ENCODE measurements at places on chromosomes 3 and 15.

DNA sequence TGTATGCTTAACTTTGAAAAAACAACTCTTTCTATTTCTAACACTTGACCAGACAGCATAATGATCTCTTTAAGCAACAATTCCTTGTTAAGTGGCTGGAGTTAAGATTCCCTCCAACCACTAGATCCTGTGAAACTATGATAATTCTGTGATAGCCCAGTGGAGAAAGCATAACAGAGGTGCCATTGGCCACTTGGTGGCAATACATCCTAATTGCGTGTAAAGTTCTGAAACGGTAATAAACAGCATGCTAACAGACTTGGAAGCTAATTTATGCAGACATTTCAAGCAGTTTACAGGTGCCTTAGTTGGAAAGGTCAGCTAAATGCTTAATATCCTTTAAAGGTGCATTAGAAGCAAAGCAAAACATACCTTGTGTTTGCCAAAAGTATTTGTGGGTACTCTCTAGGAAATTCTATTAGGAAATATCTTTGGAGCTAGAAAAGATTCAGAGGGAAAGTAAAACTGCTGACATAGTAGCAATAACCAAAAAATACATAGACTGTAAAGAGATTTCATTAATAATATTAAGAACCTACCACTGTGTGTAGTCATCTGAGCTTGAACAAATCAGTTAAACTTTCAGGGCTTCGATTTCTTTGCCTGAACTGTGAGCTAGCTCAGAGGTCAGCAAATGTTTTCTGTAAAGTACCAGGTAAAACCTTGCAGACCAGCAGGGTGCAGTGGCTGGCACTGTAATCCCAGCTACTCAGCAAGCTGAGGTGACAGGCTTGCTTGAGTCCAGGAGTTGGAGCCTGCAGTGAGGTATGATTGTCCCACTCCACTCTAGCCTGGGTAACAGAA is 19.0 kb upstream of the CSTA start:
- DNase-seq, result no peak

DNA sequence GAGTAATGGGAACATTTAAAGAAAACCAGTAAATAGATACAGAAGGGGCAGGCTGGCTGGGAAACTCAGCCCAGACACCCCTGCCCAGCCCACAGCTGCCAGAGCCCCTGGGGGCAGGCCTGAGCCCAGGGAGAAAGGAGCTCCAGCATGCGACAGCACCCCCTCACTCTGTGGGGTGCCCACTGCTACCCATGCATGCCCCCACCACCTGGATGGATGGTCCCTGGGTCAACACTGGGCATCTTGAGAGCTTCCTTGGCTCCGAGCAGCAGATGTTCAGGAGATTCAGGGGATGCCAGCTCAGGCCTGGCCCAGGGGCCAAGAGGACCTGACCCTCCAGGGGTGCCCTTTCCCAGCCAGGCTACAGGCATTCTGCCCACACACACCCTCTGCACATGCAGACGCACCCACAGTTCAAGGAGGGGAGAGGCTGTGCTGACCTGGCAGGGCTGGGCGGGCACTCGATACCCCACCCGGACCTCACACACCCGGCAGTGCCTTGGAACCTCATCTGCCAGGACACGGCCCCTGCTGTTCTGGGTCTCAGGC is 31.5 kb downstream of the PTH1R start:
- no peak for DNase-seq

DNA sequence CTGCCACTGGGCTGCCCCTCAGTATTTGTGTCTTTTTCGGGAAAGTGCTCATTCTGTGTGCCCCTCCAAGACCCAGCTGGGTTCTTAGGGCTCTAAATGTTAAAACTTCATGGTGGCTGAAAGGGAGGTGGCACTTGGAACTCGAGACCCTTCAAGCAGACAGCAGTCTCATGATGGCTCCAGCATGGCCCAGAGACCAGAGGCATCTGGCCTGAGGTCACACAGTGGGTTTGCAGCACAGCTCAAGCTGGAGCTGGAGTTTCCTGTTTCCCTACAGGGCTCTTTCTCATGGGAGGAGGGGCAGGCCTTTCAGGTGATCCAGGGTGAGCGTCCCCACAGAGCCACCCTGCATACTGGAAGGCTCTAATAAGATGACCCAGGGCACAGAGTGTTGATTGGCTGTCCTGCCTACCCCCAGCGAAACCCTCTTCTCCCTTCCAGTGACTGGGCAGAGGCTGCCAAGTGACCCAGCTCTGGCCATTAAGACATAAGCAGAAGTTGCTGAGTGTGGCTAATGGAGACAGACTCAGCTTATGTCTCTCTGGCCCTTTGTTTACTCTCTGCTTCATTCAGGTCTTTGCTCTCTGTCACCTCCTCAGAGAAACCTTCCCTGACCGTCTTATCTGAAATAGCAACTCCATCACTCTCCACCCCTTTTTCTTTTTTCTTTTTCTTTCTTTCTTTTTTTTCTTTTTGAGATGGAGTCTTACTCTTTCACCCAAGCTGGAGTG is 166.6 kb upstream of the SMAD3 start:
- no peak for DNase-seq

DNA sequence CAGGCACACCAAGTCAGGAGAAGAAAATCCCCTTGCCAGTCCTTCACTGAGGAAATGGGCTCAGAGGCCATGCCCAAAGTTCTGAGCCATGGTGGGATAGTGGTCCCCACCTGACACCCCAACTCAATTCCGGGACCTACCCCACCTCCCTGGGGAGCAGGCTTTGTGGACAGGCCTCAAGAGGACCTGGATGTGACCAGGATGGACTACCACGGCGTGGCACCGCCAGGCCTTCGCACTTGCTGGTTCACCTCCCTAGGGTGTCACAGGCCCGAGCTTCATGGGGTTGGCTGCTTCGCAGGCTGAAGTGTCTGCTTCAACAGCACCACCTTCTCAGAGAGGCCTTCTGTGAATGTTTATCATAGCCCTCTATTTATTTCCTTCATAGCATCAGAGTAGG is 31.7 kb downstream of the POC1A start:
- DNase-seq, result no peak

DNA sequence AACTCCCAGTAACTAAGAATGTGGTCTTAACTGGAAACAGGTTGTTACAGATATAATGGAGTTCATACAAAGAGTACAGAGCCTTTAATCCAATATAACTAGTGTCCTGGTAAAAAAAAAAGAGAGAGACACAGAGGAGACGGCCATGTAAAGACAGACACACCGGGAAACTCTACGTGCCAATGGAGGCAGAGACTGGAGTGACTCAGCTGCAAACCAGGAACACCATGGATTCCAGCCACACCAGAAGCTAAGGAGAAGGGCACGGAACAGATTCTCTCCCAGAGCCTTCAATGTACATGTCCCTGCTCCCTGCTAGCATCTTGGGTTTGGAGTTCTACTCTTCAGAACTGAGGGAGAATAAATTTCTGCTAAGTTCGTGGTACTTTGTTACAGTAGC is 4.5 kb downstream of the RNF168 start:
- DNase-seq, result peak; percentile 41

GRCh38 chr3:183439515-183439914 is 11.1 kb upstream of the MCF2L2 start:
- DNase-seq, result no peak

DNA sequence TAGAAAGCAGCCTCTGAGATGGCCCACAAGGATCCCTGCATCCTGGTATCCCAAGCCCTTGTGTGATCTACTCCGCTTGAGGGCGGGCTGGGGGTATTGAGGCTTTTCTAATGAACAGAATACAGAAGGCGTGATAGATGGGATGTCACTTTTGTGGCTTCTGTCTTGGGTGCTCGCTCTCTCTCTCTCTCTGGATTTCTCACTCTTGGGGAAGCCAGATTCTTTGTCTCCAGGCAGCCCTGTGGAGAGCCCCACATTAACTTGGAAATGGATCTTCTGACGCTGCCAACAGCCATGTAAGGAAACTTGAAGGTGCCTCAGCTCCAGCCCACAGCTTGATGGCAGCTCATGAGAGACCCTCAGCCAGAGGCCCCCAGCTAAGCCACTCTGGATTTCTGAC is 26.9 kb upstream of the SEC62 start:
- no peak for DNase-seq

DNA sequence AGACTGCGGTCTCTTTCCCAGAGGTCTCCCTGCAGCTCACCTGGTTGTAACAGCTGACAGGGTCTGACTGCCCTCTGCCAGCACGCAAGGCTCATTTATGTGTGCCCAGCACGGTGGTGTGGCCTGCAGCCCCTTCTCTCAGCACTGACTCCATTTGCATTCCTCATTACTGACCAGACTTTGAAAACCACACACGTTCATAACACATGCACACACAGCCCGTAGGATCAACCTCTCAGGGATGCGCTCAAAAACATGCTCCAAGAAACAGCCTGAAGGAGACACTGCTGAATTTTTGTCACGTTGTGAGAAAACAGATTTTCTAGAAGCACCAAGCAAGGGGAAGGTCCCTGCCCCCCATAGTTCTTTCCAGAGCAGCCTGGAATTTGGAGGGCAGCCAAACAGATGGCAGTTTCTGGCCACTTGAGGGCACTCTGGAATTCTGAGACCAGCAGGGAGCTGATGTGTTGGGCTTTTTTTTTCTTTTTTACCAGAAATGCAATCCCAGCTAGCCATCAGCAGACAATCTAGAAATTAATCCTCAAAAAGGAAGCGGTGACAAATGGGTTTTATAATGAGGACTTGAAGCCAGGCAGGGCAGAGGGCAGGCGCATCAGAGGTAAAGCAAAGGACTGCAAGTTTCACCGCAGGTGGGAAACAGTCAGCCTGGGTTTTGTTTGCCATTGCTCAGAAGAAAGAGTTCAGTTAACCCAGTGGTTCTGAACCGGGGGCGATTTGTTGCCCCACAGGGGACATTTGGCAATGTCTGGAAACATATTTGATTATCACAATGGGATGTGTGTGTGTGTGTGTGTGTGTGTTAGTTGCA is 170.5 kb upstream of the PROK2 start:
- peak; percentile 88 for DNase-seq

DNA sequence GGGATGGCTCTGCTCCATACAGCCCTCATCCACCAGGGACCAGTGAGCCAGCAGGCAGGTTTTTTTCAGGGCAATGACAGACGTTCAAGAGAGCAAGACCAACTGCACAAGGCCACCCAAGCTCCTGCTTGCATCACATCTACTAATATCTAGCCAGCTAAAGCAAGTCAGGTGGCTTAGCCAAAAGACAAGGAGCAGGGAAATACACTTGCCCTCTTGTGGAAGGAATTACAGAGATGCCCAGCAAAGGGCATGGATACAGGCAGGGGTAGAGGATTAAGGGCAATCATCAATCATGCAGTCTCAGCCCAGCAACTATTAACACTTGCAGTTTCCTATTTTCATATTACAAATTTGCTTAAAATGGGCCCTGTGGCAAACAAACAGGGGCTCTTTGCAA is 81.5 kb upstream of the NTRK3 start:
- peak; percentile 11 for DNase-seq

DNA sequence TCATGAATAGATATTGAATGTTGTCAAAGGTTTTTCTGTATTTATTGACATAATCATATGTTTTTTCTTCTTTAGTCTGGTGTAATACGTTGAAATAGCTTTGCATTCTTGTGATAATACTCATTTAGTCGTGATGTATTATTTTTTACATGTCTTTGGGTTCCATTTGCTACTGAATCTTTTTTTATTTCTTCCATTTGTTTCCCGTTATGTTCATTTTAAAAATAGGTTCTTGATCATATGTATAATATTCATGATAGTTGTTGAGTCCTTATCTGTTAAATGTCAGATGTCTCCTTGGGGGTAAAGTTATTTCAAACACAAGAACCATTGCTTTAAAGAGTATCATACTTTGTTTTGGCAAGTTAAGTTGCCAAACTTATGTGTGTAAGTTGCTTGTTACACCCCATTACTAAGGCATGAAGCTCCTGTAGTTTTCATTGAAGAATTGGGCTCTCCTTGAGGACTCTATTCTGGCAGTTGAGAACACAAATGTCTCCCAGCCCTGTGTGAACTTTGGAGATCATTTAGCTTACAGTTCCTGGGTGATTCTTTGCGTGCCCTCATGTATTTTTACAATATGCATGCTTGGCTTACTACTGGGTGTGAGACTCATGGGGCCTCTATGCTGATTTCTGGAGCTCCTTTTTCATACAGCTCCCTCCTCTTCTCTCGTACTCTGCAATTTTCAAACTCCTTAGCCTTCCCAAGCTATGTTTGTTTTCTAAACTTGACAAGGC is 8.3 kb downstream of the AKAP13 start:
- DNase-seq, result no peak

DNA sequence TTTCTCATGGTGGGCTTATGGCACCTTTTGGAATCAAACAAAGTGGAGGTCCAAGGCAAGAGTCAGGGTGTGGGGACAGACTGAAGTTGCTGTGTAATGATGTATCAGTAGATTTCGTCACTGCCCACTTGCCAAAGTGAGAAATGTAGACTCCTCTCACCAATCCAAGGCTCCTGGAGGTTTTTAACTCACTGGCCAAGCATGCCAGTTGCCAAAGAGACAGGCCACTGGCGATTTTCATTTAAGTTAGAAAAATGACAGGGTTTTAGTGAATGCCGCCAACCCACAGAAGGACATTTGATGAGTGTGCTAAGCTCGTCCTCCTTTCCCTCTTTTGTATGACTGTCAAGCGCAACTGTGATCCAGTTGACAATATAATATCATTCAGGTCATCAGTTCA is 209.2 kb downstream of the FEZF2 start:
- DNase-seq, result no peak

DNA sequence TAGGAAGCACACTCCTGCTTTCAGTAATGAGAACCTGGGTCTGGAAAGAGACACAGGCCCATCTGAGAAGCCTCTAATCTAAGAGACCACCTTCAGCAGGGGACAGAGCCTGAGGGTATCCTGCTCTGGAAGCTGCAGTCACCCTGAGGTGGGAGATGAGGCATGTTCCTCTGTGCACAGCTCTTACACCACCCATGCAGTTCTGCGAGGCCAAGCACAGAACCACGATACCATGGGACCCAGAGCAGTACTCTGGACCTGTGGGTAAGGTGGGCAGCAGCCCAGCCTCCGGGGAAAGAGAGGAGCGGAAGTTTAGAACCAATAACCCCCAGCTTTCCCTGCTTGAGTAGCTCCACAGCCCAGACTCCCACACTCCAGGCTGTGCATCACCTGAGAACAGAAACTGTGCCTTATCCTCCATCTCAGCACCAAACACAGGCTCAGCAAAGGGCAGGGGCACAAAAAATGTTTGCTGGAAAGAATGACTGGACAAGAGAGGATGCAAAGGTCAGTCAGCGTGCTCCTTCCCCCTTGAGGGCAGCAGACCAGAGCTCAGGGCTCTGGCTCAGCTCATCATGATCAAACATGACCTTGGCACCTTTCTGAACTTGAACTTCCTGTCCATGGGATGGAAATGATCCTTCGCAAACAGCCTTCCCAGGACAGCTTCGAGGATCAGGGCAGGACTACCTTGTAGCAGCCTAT is 43.1 kb downstream of the RBPMS2 start:
- no peak for DNase-seq

- DNase-seq, result peak; percentile 12
These were observed 177.5 kb upstream of the CGNL1 start for GRCh38 chr15:57198654-57199291.

- no peak for DNase-seq
These were observed 56.7 kb upstream of the LMOD3 start for GRCh38 chr3:69178838-69179739.

GRCh38 chr15:62456011-62456920 is 291.2 kb upstream of the C2CD4B start:
- DNase-seq, result peak; percentile 74

- DNase-seq, result no peak
These were observed 5.3 kb downstream of the TXNRD3 start for GRCh38 chr3:126649556-126650092.
